ENCODE measurements at places on chromosomes 11 and 22. TPM values are rescaled to one million over a fixed set of nuclear protein-coding genes. Genes with fewer than 3 reads are reported as not detected.
A peak's percentile ranks its signal among the peaks of the same experiment; 100 is the strongest.

GRCh38 chr22:45546333-45547015 lies 43.8 kb downstream of the FBLN1 start:
- DNase-seq, result no peak

DNA sequence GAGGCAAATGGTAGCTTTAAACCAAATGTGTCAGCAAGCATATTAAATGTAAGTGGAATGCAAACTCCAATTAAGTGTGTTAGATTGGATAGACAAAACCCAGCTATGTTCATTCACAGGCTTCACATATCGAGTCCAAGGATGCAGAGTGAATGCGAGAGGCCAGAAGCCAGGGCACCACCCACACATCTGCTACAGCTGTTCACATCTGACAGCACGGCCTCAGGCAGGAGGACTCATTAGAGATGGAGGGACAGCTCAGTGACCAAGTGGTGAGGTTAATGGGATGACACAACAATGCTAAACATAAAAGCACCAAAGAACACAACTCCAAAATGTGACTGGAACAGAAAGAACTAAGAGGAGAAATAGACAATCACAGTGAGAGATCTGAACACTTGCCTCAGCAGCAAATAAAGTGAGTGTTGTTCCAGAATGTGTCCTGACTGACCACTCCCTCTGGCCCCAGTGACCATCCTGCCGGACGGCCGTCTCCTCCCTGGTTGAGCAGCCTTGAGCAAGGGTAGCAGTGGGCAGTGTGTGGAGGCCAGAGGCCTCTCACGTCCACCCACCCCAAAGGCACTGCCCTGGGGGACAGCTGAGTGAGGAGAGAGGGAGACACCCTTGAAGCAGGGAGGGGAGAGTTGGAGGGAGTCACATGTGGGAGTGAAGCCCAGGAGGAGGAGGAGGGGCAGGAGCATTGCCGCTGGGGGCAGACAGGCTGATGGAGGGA lies 23.8 kb downstream of the ALG12 start:
- DNase-seq, result no peak

DNA sequence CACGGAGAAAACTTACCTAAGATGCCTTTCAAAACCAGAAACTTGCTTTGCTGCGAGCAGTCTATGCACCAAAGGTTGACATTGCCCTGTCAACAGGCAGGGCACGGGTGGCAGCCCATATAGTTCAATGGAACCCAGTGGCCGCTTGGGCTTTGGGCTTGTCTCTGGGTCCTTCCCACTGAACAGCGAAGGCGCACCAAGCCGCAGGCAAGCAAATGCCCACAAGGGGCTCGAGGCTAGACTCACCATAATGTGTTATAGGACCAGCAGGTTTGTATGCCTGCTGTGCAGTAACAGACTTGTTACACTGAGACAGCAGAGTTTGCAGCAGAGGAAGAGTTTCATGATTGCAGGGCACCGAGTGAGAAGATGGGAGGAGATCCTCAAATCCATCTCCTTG lies 20.3 kb downstream of the CLDN5 start:
- DNase-seq, result no peak

- DNase-seq, result no peak
These were observed 10.1 kb downstream of the AIP start for GRCh38 chr11:67492801-67493547.

GRCh38 chr11:29256580-29256979 lies 760.2 kb downstream of the KCNA4 start:
- no peak for DNase-seq

DNA sequence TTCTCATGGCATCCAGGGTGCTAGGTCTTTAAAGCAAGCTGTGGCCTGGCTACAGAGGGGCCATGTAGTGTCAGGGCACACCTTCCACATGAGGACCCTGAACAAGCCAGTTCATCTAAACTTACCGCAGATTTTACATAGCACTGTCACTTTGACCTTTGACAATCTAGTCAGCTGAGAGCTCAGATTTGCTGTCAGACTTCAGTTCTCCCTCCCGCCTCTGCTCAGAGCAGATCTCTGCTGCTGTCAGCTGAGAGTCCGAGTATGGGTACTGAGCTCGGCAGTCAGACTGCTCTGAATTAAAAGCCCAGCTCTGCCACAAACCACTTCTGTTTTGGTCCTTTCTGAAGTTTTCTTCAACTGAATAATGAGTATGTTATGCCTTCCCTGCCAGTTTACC lies 507.1 kb downstream of the SOX6 start:
- no peak for DNase-seq

DNA sequence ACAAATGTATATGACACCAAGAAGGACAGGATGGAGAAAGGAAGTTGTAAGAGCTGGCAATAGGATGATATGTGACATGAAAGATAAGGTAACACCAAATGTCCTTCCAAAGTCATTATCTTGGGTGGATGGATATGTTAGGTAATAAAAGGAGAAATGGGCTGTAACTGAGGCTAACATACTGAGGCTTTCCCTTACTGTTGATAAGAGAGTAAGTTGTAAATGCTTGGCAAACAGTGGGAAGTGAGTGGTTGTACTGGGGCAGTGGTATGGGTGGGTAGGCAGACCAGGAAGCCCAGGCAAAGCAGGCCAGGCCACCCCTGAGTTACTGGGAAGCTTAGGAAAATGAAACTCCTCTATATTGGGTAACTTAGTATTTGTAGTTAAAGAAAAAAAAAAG lies 73.7 kb downstream of the ARHGAP42 start:
- DNase-seq, result no peak

DNA sequence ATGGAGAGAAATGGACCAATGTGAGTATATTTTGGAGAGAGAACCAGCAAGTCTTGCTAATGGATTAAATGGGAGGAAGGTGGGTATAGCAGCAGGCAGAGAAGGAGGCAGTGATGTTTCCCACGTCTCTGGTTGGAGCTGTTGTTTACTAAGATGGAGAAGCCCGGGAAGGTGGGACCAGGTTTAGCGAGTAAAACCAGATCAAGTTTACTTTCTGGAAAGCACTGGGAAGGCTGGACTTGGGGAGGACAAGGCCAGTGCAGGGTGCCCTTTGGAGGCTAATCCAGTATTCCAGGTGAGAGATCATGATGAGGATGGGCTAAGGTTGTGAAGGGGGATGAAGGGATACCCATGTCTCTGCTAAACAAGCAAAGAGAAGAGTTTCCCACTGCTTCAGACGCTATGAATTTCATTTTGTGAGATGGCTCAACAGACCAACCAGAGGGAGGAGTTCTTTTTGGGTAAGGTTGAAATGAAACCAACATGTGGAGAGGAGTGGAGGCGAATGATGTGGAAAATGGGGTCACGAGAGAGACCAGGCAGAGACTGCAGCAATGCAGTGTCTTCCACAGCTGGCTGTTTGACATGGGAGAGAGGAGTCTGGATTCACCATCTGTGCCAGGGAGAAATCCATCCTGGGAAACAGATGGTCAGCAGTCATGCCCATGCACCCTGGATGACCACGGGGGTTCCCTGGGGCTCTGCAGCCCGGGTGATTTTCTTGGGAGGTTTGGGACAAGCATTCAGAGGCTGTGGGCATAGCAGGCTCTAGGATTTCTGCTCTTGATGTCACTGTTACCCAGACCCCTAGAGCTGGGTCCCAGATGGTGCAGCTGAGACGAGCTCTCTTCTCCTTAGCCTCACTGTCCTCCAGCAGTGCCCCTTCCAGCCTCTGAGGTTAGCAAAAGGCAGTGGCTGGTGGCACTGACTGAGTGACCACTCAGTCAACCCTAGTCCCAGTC lies 24.9 kb downstream of the COMMD9 start:
- no peak for DNase-seq

GRCh38 chr11:24585192-24585591 lies 88.3 kb downstream of the LUZP2 start:
- DNase-seq, result no peak

DNA sequence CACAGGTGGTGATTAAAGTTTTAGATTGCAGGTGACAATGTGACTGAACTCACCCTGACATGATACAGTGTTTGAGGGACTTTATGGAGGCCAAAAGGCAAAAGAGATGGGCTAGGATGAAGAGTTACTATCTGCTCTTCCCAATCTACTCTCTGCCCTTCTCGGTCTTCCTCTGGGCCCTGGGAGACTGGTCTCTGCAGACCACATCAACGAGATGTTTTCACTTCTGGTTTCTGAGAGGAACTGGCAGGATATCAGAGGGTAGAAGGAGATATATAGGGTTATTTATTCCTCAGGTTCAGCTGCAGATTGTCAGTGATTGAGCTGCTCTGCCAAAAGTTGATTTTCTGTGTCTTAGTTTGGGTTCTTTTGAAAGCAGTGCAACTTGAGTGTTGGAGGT lies 32.4 kb upstream of the CD44 start:
- no peak for DNase-seq

- no peak for DNase-seq
These were observed 106.4 kb upstream of the CCDC90B start for GRCh38 chr11:83392556-83392955.

DNA sequence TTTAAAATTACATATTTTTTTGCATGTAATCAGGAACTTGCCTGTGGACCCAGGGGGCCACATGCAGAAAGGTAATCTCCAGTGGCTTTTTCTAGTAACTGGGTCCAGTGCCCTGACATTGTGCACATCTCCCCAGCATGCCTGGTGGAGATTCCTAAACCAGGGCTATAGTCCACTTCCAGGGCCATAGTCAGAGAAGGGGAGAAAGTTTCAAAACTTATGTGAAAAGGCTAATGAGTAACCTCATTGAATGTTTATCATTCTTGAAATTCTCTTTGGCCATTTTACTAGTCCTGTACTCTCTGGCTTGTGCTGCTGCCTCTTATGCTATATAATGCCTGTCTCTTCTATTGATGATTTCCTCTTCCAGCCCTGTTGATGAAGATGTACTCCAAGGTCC lies 47.8 kb downstream of the BARX2 start:
- DNase-seq, result no peak

GRCh38 chr22:22576244-22576988 lies 17.4 kb upstream of the PRAME start:
- peak; percentile 51 for DNase-seq

DNA sequence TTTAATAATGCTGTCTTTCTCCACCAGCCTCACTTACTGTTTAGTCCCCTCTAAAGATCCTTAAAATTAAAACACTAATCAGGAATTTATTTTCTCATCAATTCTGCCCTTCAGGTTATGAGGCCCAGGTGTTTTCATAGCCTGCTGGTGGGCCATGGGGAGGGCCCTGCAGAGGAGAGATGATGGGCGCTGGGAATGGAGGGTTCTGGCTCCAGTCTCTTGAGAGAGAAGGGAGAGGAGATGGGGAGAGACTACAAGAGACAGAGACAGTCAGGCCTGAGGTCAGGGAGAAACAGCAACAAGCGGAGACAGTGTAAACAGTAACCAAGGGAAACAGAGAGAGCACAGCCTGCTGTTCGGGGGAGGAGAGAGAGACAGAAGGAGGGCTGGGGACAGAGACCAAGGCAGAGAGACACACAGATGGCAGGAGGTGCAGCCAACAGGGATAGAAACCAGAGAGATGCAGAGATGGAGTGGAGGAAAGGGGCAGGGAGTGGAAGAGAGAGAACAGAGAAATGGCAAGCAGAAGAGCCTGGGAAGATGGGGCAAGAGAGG lies 187.3 kb upstream of the SYT13 start:
- no peak for DNase-seq

- no peak for DNase-seq
These were observed 82.4 kb downstream of the NAV2 start for GRCh38 chr11:19795082-19795481.

- DNase-seq, result no peak
These were observed 23.7 kb downstream of the ADAMTS8 start for GRCh38 chr11:130404727-130405126.

- no peak for DNase-seq
These were observed 12.9 kb upstream of the CASTOR1 start for GRCh38 chr22:30301995-30302809.

Gene FIBIN
- total RNA-seq, result not detected

Gene P2RX3
- not detected for total RNA-seq

Gene OR8G5
- not detected for total RNA-seq

Gene HTR3A
- not detected for total RNA-seq

Gene PUS3
- 15.4 TPM for total RNA-seq

Gene BTG4
- total RNA-seq, result 0.36 TPM

Gene GGTLC3
- not detected for total RNA-seq

Gene DNAJB13
- total RNA-seq, result not detected

Gene SMIM38
- total RNA-seq, result 0.31 TPM

Gene IL17REL
- total RNA-seq, result not detected

Gene HTATIP2
- 42.8 TPM for total RNA-seq

Gene DERL3
- total RNA-seq, result 7.6 TPM

Data from activated CD8-positive, alpha-beta T cell treated with anti-CD3 and anti-CD28 coated beads for 36 hours (primary cell).